ENCODE measurements at places on chromosomes 12 and 14.

DNA sequence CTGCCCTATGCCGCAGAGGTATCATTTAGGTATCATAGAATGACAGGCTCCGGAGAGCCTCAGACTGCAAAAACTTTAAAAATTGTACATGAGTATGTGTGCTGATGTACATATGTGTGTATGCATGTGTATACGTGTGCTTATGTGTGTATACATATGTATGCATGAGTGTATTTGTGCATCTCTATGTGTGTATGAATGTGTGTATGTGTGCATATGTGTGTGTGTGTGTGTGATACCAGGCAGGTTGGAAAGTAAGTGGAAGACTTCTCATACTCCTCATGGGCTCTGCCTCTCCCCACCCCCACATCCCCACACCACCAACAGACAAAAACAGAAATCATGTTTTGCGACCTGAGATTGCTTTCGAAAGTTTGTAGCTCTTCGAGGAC is 621 bp upstream of the TMEM117 start:
- DNase-seq: peak; percentile 11

DNA sequence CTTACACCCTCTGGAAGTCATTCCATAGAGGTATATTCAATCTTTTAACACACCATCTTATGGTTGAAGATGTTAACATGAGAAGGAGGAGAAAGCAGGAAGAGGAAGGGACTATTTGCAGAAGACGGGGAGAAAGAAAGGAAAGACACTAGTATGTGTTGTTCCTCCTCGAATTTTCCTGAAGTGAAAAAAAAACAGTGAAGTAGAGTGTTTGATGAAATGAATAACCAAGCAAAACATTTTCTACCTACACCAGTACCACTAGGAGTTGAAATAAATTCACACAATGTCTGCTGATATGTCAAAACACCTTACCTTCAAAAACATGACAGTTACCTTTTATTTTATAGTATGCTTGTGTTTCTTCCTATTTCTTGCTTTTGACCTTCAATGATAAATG is 1.4 kb upstream of the CNOT2 start:
- DNase-seq: no peak

- DNase-seq: peak; percentile 19
Observed at GRCh38 chr14:36254020-36254624, 66.3 kb downstream of the MBIP start.

GRCh38 chr12:127340381-127340780 is 926.6 kb upstream of the TMEM132C start:
- no peak for DNase-seq

DNA sequence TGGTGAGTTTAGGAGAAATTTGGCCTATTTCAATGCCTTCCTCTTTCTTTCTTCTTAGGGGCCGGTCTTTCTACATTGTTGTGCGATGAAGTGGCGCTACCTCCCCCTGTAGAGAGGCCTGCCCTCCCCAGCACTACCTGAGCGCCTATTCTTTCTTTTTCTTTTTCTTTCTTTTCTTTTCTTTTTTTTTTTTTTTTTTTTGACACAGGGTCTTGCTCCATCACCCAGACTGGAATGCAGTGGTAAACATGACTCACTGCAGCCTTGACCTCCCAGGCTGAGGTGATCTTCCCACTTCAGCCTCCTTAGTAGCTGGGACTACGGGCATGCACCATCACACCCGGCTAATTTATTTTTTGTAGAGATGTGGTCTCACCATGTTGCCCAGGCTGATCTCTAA is 136.1 kb upstream of the MAX start:
- peak; percentile 92 for DNase-seq

GRCh38 chr12:80912901-80913770 is 24.6 kb downstream of the LIN7A start:
- peak; percentile 40 for DNase-seq

- DNase-seq: no peak
Observed at GRCh38 chr14:92315050-92315805, 7.7 kb upstream of the SLC24A4 start.

GRCh38 chr14:36626151-36626550 is 35.5 kb upstream of the PAX9 start:
- no peak for DNase-seq

- DNase-seq: no peak
Observed at GRCh38 chr14:102768223-102769048, 8.8 kb upstream of the TRAF3 start.

DNA sequence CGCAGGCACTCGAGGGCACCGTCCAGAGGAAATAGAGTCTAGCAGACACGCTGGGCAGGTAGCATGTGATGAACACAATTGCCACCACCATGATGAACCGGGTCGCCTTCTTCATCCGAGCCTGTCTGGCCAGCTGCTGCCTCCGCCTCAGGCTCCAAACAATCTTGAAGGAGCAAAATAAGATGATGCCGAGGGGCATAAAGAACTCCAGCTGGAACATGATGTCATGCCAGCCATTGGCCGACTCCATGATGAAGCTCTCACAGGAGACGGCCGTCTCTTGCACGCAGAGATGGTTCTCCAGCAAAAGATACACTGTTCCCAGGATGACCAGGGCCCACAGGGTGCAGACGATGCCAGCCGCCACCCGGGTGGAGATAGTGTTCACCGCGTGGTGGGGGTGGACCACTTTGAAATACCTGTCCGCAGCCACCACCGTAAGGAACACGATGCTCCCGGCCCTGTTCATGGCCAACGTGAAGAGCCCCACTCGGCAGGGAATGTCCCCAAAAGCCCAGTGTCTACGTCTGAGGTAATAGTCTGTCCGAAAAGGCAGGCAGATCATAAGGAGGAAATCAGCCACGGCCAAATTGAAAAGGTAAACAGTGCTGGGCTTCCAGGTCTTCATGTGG is 945 bp downstream of the HCAR1 start:
- no peak for DNase-seq

DNA sequence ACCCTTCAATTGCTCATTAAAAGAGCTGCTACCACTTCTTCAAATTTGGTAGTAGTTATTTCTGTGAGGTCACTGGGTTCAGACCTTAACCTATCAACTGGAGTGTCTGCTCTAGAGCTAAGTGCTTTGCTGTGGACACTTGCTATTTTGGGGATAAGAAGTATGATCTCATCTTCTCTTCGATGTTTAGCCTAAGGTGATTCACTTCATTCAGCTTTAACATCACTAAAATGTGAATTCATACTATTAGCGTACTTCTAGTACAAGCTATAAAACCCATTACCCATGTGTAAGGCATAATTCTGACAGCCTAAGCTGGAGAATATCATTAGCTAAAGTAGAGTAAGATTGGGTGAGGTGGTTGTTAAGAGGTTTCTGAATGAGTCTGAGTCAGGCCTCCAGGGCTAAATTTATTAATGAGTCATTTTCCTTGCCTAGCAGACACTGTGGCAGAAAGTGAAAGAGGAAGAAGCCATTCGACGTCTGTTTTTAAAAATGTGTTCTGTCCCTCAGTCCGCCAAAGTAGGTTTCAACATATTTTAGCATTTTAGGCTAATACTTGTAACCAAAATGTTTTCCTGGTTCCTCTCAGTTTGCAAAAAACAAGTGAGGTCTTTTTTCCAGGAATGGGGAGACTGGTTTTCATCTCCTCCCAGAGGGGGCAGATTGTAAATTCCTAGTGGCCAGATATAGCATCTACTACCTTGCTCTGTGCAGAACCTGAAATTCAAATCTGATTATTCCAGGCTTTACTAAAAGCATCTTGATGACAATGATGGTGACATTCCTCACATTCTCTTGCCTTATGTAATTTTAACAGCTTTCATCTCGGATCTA is 103.6 kb downstream of the SSPN start:
- DNase-seq: peak; percentile 69

Measured in fibroblast of pulmonary artery (primary cell).